ENCODE measurements at places on chromosomes 16 and 17. TPM values are rescaled to one million over a fixed set of nuclear protein-coding genes. Genes with fewer than 3 reads are reported as not detected.

KCNJ16 gene
- polyA plus RNA-seq: 0.04 TPM

PMP22 gene
- polyA plus RNA-seq: 5.7 TPM

TAC4 gene
- not detected for polyA plus RNA-seq

ITGB3 gene
- 0.71 TPM for polyA plus RNA-seq

BRIP1 gene
- polyA plus RNA-seq: 1.4 TPM

FBXO39 gene
- polyA plus RNA-seq: 0.61 TPM

KLHDC4 gene
- 20.0 TPM for polyA plus RNA-seq

RNF43 gene
- 5.7 TPM for polyA plus RNA-seq

KRTAP9-8 gene
- not detected for polyA plus RNA-seq

HOXB9 gene
- 0.02 TPM for polyA plus RNA-seq

SLC5A10 gene
- polyA plus RNA-seq: 0.36 TPM

STH gene
- not detected for polyA plus RNA-seq

TXNDC11 gene
- 24.5 TPM for polyA plus RNA-seq

CORO6 gene
- 12.6 TPM for polyA plus RNA-seq

RGS9 gene
- polyA plus RNA-seq: 2.2 TPM

CHST4 gene
- not detected for polyA plus RNA-seq

RHBDF1 gene
- 56.0 TPM for polyA plus RNA-seq

MEOX1 gene
- polyA plus RNA-seq: 2.7 TPM

USP36 gene
- polyA plus RNA-seq: 17.6 TPM

RUNDC3A gene
- 0.88 TPM for polyA plus RNA-seq

FNDC8 gene
- polyA plus RNA-seq: 0.02 TPM

CDH3 gene
- polyA plus RNA-seq: 36.3 TPM

TPSD1 gene
- polyA plus RNA-seq: 1.5 TPM

RAPGEFL1 gene
- polyA plus RNA-seq: 282 TPM

CDH1 gene
- polyA plus RNA-seq: 96.6 TPM

COQ9 gene
- polyA plus RNA-seq: 56.1 TPM

ADAM11 gene
- 0.55 TPM for polyA plus RNA-seq

BRD7 gene
- 45.0 TPM for polyA plus RNA-seq

TEKT1 gene
- not detected for polyA plus RNA-seq

MT1X gene
- polyA plus RNA-seq: 1,505 TPM

NPTX1 gene
- 0.02 TPM for polyA plus RNA-seq

KRT39 gene
- not detected for polyA plus RNA-seq

TBC1D26 gene
- polyA plus RNA-seq: 0.05 TPM

PVALEF gene
- polyA plus RNA-seq: not detected

CPPED1 gene
- 27.8 TPM for polyA plus RNA-seq

CCT6B gene
- polyA plus RNA-seq: 1.0 TPM

TBX2 gene
- polyA plus RNA-seq: 6.2 TPM

MMP28 gene
- 21.7 TPM for polyA plus RNA-seq

FZD2 gene
- 0.54 TPM for polyA plus RNA-seq

GRAPL gene
- 0.38 TPM for polyA plus RNA-seq

FBXW10 gene
- polyA plus RNA-seq: 0.39 TPM

EVPLL gene
- polyA plus RNA-seq: 21.5 TPM

ZNF624 gene
- polyA plus RNA-seq: 0.99 TPM

VMO1 gene
- 1.3 TPM for polyA plus RNA-seq

PRAC1 gene
- 0.63 TPM for polyA plus RNA-seq

ZNF597 gene
- polyA plus RNA-seq: 0.49 TPM

SLC47A1 gene
- polyA plus RNA-seq: 1.1 TPM

SCNN1B gene
- polyA plus RNA-seq: 99.9 TPM

NKD1 gene
- 1.1 TPM for polyA plus RNA-seq

PRDM7 gene
- not detected for polyA plus RNA-seq

TTYH2 gene
- polyA plus RNA-seq: 0.67 TPM

GLIS2 gene
- polyA plus RNA-seq: 1.6 TPM

XYLT1 gene
- polyA plus RNA-seq: 3.0 TPM

TPSG1 gene
- polyA plus RNA-seq: 0.10 TPM

FTO gene
- polyA plus RNA-seq: 5.3 TPM

OR1A1 gene
- polyA plus RNA-seq: not detected

CCL4L2 gene
- 0.45 TPM for polyA plus RNA-seq

Data from esophagus (tissue), 2 donors.